Activated T-helper 1 cell treated with anti-CD3 and anti-CD28 coated beads, Interleukin-2, amount 50 U/mL, for 16 hours (primary cell): ENCODE measurements at places on chromosomes 1 and 21.

DNA sequence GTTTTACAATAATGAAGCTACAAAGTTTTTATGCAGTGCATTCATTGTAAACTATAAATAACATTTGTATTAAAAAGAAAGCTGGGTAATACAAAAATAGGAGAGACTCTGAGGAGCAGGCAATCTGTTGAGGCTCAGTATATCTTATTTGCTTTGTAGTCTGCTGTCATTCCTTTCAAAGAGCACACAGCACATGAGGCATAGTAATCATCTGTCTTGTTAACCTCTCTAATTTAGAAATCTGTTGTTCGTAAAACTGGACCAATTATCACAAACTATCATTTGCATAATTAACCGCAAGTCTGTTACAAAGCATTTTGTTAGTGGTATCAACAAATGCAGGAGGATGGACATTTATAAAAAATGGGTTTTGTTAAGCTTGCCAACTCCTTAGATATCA, 51.0 kb downstream of the SELENOF start:
- DNase-seq = no peak

GRCh38 chr1:6961289-6961688, 176.0 kb downstream of the CAMTA1 start:
- no peak for DNase-seq

- no peak for DNase-seq
These were observed 505.8 kb downstream of the PLPP3 start for GRCh38 chr1:56073614-56074006.

DNA sequence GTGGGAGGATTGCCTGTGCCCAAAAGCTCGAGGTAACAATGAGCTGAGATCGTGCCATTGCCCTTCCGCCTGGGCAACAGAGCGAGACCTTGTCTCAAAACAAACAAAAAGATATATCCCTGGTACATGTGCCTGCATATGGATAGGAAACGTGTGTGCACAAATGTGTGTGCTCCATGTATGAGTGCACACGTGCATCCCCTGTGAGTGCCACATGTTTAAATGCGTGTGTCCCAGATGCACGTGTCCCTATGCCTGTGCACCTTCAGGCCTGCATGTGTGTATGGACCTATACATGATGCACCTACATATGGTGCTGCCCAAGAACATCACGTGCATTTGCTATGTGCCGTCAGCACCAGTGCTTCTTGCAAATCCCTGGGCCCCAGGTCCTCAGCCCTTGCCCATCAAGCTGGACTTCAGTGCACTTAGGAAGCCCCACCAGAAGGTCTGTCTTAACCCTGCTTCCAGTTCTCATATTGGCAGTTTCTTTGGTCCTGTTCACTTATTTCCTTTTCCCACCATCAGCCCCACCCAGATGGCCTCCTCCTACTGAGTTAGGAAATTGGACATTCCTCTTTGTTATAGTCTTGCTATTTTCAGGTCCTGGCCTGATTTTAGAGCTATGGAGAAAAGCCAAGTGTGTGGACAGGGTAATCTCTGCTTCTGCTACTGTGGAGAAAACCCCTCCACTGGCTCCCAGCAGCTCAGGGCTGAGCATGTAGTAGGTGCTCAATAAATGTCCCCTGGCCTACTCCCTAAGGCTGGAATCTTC, 15.4 kb downstream of the TIE1 start:
- no peak for DNase-seq

DNA sequence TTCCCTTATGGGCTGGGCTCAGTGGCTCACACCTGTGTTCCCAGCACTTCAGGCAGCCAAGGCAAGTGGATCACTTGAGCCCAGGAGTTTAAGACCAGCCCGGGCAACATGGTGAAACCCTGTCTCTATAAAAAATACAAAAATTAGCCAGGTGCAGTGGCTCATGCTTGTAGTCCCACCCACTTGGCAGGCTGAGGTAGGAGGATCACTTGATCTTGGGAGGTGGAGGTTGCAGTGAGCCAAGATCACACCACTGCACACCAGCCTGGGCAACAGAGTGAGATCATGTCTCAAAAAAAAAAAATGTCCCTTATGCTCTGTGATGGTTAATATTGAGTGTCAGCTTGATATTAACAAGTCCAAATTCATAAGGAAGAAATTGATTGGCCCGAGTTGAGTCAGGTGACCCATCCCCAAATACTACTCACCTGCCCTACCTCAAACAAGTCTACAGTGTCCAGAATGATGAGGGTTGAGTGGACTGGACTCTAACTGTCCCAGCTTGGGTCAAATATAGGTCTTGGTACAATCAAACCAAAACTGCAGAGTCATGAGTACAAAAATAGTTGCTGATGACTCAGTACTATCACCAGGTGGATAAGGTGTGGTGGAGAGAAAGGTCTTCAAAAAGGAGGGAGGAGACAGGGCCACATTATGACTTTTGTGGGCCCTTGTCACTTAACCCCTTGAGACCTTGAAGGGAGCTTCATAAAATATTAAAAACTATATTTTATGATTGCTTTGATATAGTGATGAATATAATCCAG, 161.0 kb downstream of the ZNF326 start:
- DNase-seq = no peak

GRCh38 chr1:228930479-228930957, 195.2 kb downstream of the RHOU start:
- no peak for DNase-seq

DNA sequence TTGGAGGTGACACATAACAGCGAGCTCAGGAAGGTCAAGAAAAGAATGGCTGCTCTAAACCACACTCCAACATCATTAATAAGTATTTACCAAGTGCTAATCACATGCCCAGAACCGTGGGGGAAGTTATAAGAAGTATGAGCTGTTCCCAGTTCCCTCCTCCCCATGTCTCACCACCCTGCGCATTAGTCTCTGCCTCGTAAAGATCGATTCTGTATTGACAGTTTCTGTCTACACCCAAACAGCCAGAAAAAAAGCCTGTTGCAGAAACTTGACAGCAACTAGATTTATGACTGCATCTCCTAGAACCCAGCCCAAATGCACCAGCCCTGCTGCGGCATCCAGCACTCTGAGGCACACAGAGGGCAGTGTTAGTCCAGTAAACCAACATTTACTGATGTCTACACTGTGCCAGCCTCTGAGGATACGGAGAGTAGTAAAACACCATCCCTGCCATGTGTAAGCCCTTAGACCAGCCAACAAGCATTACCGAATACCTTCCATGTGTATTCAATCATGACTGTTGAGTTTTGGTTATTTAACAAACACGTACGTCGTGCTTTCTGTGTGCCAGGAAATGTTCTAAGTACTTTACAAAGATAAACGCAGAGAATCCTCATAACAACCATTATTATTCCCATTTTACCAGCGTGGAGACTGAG, 63.6 kb upstream of the ZBTB40 start:
- DNase-seq = no peak
